ENCODE measurements at places on chromosomes 11 and 22. TPM values are rescaled to one million over a fixed set of nuclear protein-coding genes. Genes with fewer than 3 reads are reported as not detected.
A peak's percentile ranks its signal among the peaks of the same experiment; 100 is the strongest.

P4HA3 gene
- not detected for total RNA-seq

GRCh38 chr11:65555693-65556231, 2.4 kb downstream of the LTBP3 start:
- no peak overlapping the region for H3K4me3 ChIP-seq
- H3K27ac ChIP-seq = peak overlapping the region; percentile 89
- H3K4me1 ChIP-seq = peaks cover 14% of the 10 kb centered on the region
- H3K27me3 ChIP-seq = no peaks in the 10 kb centered on the region

DNA sequence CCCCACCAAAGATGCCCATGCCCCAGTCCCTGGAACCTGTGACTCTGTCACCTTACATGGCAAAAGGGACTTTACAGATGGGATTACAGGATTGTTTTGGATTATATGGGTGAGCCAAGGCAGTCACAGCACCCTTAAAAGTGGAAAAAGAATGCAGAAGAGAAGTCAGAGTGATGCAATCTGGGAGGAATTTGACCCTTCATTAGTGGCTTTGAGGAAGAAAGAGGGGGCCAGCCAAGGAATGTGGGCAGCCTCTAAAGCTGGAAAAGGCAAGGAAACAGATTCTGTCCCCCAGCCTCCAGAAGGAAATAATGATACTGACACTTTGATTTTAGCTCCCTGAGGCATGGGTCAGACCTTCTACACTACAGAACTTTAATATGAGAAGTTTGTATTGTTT, 257.3 kb upstream of the ISX start:
- H3K4me3 ChIP-seq = no peak overlapping the region
- H3K36me3 ChIP-seq = no peaks in the 10 kb centered on the region
- no peaks in the 10 kb centered on the region for H3K4me1 ChIP-seq
- no peaks in the 10 kb centered on the region for H3K27me3 ChIP-seq
- H3K27ac ChIP-seq = no peak overlapping the region

DNA sequence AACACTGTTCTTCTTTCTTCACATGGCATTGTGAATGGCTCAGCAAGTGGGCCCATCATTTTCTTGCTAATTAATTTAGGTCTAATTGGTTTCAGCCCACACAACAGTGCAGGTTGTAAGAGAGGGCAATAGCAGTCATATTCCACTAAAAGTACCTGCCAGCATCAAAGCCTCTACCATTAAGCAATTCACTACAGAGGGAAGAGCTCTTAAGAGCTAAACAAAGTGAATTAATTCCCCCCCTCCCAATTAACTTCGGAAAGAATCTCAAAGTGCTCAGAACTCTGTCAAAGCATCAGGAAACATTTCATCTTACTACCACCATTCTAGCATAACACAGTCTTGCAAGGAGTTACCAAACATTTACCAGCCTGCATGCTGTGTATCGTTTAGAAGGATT, 133.9 kb upstream of the UBASH3B start:
- DNase-seq = no peak
- no peaks in the 10 kb centered on the region for H3K27me3 ChIP-seq
- H3K4me3 ChIP-seq = no peak overlapping the region

OR10A2 gene
- not detected for total RNA-seq

WNT7B gene
- not detected for total RNA-seq

GRCh38 chr11:28133146-28133545, 25.0 kb downstream of the METTL15 start:
- no peaks in the 10 kb centered on the region for H3K4me1 ChIP-seq
- no peak overlapping the region for H3K27ac ChIP-seq
- no peak for DNase-seq
- no peaks in the 10 kb centered on the region for H3K27me3 ChIP-seq

DNA sequence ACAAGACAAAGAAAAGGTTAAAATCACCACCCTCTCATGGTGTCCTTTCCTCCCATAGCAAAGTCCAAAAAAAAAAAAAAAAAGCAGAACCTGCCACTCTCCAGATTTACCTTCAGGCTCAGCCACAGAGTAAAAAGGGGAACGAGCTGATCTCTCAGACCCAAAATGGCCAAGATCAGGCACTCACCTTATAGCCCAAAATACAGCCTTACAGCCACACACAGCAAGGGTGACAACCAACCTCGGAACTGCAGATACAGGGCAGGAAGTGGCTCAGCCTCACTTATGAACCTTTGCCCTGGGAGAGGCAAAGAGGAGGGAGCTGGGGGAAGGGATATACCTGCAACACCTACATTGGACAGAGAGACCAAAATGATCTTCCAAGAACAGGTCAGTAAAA, 4.5 kb downstream of the FHIP1B start:
- H3K27me3 ChIP-seq = no peaks in the 10 kb centered on the region
- no peaks in the 10 kb centered on the region for H3K36me3 ChIP-seq
- no peak for DNase-seq
- peak overlapping the region; percentile 53 for H3K4me3 ChIP-seq

DNA sequence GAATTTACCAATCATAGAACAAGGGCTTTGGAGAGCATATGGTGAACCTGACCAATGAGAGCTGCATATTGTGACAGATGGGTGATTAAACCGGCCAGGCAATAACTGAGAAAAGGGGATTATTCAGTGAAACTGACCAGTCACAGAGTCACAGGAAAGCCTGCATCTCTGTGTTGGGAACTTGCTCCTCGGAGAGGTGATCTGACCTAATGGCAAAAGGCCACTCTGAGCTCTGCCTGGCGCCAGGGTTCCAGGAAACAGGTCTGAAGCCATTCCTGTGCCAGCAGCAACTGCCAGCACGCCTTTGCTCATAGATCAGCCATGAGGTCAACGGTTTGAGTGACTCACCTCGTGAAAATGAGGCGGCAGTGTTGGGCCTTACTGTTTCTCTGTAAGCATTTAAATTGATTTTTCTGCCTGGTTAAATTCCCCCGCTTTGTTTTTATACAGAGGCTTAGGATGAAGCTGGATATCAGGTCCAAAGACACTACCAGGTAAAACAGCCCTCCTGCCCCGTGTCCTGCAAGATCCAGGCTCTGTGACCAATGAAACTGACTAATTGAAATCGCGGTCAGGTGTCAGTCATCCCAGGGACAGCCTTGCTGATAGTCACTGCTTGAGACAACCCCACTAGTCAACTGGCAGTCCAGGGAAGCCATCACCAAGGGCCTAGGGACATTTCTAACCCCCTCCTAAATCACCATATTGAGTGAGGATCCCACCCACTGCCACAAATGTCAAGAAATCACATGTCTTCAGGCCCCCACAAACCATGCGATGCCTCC, 35.8 kb upstream of the MYOD1 start:
- H3K27me3 ChIP-seq = no peaks in the 10 kb centered on the region
- no peaks in the 10 kb centered on the region for H3K36me3 ChIP-seq
- DNase-seq = no peak
- no peak overlapping the region for H3K4me3 ChIP-seq

SOX10 gene
- total RNA-seq = 0.35 TPM

GRCh38 chr11:36447947-36448346, 62.1 kb downstream of the TRAF6 start:
- DNase-seq = no peak
- H3K4me1 ChIP-seq = peaks cover 7% of the 10 kb centered on the region
- H3K27me3 ChIP-seq = no peaks in the 10 kb centered on the region
- H3K27ac ChIP-seq = no peak overlapping the region
- no peak overlapping the region for H3K4me3 ChIP-seq
- peaks cover 44% of the 10 kb centered on the region for H3K36me3 ChIP-seq

- H3K27ac ChIP-seq = no peak overlapping the region
- no peaks in the 10 kb centered on the region for H3K36me3 ChIP-seq
- H3K27me3 ChIP-seq = no peaks in the 10 kb centered on the region
- no peak for DNase-seq
These were observed 106.2 kb upstream of the TBCEL start for GRCh38 chr11:120917559-120918239.

DNA sequence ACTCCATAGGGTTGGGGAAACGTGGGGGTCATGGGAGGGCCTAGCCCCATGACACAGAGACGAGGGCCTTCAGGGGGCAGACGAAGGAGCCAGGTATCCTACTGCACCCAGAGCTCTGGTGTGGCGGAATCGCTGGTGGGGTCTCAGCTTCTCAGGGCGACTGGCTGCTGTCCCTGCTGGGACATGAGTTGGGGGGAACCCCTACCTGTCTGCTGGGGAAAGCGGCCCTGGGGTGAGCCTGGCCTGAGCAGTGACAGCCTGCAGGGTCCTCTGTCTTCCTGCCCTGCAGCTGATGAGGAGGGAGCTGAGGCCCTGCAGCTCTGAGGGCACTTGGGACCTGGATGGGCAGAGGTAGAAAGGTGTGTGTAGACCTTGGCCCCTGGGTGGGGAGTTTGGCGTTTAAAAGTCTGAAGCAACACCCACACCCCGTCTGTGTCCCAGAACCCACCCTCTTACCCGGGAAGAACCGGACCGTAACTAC, 33.6 kb upstream of the GRAMD4 start:
- no peaks in the 10 kb centered on the region for H3K36me3 ChIP-seq
- no peak for DNase-seq
- H3K27ac ChIP-seq = peak overlapping the region; percentile 65
- H3K27me3 ChIP-seq = no peaks in the 10 kb centered on the region

LYVE1 gene
- 26.1 TPM for total RNA-seq

TRMT112 gene
- total RNA-seq = 163 TPM

DNA sequence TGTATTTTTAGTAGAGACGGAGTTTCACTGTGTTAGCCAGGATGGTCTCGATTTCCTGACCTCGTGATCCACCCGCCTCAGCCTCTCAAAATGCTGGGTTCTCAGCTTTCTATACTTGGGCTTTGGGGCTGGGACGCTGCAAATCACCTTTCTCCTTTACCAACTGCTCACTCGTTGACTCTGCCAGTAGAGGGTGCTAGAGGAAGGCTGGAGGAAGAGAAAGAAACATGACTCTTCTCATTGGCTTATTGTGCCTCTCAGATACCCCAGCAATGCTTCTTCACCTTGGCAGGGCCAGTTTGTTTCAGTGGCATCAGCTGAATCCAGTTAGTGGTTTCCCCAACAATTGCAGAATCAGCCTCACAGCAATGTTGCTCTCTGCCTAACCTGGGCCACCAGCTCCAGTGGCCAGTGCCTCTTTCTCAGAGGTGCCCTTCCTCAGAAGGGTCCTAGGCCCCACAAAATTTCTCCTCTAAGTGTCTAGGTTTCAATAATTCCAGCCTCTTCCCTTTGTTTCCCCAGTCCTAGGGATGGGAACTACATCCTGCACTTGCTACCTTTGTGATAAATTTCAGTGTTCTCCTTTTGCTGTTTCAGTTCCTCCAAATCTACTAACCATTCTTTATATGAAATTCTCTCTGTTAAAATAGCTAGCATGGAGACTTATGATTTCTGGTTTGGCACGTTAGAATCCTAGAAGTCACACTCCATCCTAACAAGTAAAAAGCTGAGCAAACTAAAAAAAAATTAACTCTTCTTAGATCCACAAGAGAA, 71.5 kb upstream of the VSTM5 start:
- H3K27me3 ChIP-seq = no peaks in the 10 kb centered on the region
- H3K27ac ChIP-seq = no peak overlapping the region
- no peaks in the 10 kb centered on the region for H3K4me1 ChIP-seq
- peak; percentile 54 for DNase-seq
- H3K4me3 ChIP-seq = no peak overlapping the region

SLC17A6 gene
- total RNA-seq = not detected

ISX gene
- total RNA-seq = 146 TPM

DNA sequence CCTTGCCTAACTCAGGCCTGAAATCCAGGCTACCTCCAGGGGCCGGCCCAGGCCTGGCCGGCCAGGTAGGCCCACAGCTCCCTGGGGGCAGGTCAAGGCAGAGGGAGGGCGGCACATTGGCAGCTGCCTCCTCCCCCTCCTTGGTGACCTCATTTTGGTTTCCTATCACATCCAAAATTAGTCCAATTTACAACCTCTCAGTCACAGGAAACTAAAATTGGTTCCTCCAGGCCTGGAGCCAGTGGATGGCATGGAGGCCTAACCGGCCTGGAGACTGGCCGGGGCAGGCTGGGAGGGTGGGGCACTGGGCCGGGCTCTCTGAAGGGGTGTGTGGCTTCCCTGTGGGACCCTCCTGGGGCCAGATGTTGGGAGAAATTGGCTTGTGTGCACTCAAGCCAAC, 35.9 kb downstream of the LRRC10B start:
- DNase-seq = no peak
- H3K36me3 ChIP-seq = no peaks in the 10 kb centered on the region
- H3K27ac ChIP-seq = no peak overlapping the region
- no peaks in the 10 kb centered on the region for H3K4me1 ChIP-seq
- no peak overlapping the region for H3K4me3 ChIP-seq
